NCI-H146 (cell line): ENCODE measurements at places on chromosomes 11 and 22.

GRCh38 chr11:113593698-113594308 lies 112.3 kb downstream of the TMPRSS5 start:
- DNase-seq, result no peak

DNA sequence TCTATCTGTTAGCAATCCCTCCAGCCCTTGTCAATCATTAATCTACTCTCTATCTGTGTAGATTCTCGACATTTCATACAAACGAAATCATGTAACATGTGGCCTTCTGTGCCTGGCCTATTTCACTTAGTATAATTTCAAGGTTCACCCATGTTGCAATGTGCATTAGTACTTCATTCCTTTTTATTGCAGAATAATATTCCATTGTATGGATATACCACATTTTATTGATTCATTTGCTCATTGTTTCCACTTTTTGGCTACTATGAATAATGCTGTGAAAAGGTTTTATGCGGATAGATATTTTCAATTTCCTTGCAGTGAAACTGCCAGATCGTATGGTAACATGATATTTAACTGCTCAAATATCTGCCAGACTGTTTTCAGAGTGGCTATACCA lies 100.1 kb downstream of the MIAT start:
- DNase-seq, result no peak

- no peak for DNase-seq
Measured at GRCh38 chr22:45332001-45332400, 22.3 kb downstream of the FAM118A start.

GRCh38 chr11:108500721-108501120 lies 2.5 kb upstream of the POGLUT3 start:
- DNase-seq, result no peak
